Right kidney (tissue), 9 donors: ENCODE measurements at places on chromosomes 4 and X.

DNA sequence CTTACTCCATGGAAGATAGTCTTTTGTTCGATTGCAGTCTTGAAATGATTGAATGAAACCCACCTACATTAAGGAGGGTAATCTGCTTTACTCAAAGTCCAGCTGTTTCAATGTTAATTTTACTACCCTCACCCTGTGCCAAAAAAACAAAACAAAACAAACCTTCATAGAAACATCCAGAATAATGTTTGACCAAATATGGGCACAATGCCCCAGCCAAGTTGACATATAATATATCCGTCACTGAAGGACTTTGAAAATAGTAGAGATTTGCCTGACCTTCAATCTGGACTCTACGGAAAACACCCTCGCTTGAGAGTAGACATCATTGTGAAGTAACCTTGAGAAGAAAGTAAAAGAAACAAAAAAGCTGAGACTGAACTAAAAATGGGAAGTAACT, 550.5 kb upstream of the SMIM31 start:
- no peak for DNase-seq

DNA sequence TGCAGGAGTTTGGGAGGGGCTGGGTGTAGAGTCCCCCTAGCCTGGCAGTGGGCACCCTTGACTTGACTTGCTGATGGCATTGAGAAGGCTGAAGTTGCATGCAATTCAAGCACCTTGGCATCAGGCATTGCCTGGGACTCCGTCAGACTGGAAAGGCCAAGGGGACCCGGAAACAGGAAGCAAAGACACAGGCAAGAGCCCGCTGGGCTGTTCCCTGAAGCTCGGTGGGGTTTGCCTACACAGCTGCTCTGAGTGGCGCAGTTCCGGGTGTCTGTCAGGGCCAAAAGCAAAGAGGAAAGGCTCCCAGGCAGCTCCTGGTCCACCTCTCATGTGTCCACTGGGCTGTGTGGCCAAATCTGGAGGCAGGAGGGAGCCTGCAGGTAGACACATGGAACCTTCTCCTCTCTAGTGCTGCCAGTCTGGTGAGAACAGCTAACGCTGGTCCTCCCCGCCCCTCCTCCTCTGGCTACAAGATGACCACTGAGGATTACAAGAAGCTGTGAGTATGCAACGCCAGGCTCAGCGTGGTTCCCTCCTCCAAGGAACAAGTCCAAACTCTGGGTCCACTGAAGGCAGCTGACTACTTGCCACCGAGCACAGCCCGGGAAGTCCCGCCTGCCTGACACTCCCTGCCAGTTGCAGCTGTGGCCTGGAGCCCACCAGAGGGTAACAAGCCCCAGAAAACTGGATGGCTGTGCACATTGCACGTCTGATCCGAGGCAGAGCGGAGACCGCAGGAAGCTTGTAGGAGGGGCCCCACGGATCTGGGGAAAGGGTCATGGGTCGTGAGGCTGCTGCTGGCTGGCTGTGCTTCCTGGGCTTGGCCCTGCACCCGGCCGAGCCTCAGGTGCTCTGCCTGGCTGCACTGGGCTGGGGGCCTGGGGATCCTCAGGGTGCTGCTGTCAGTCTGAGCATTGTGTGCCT, 20.1 kb downstream of the ZNF185 start:
- DNase-seq, result no peak

- no peak for DNase-seq
These were observed 653.8 kb upstream of the GALNT7 start for GRCh38 chr4:172514801-172515200.

- DNase-seq, result no peak
These were observed 147.4 kb downstream of the SMIM20 start for GRCh38 chr4:26061248-26061986.

- no peak for DNase-seq
These were observed 128.5 kb upstream of the HPGD start for GRCh38 chr4:174650711-174651355.

DNA sequence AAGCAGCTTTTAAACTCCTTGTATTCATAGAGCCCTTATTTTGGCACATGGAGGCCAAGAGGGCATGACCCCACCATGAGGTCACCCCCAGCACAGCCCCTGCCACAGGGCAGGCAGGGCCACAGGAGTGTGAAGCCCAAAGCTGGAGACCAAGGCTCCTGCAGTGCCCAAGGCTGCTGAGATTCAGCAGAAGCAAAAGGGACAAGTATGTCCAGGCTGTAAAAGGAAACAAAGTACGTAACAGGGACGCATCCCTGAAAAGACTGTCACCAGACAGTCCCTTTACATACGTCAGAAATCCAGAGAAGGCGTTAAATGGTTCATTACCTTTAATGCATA, 18.9 kb downstream of the GAK start:
- no peak for DNase-seq

DNA sequence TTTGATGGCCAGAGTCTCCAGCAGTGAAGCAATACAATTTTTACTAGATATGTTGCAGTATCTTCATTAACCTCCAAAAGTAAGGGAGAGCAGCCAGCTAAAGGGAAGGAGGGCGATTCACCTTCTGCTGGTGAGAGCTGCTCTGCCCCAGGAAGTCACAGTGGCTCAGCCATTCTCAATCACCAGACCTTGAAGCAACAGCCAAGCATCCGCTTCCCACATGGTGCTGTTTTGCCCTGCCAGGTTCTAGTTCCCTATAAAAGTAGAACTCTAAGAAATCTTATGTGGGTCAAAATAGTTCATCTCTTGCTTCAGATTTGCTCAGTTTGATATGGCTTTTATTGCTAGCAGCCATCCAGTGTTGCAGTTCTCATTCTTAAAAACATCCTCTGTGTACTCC, 166.8 kb downstream of the STIM2 start:
- DNase-seq, result no peak
